Airway epithelial cell (primary cell): ENCODE measurements at places on chromosomes 7 and 10. TPM values are rescaled to one million over a fixed set of nuclear protein-coding genes. Genes with fewer than 3 reads are reported as not detected.

MRPS24 gene
- total RNA-seq: 156 and 209 TPM in 2 replicates

MICALL2 gene
- total RNA-seq: 20.7 and 31.0 TPM in 2 replicates

NRBF2 gene
- 19.2 and 20.4 TPM in 2 replicates for total RNA-seq

CNPY1 gene
- total RNA-seq: not detected in 2 replicates

WNT8B gene
- total RNA-seq: 0.14 TPM in 1 of 2 replicates, not detected in the other

TMEM270 gene
- not detected in 2 replicates for total RNA-seq
